Coronary artery (tissue), 2 donors: ENCODE measurements at places on chromosomes 11 and 22.
A peak's percentile ranks its signal among the peaks of the same experiment; 100 is the strongest.

- DNase-seq, result peak; percentile 22
Measured at GRCh38 chr22:48313175-48313830, 1514.4 kb downstream of the BRD1 start.

- no peak for DNase-seq
Measured at GRCh38 chr11:59776210-59777066, 21.3 kb downstream of the STX3 start.

DNA sequence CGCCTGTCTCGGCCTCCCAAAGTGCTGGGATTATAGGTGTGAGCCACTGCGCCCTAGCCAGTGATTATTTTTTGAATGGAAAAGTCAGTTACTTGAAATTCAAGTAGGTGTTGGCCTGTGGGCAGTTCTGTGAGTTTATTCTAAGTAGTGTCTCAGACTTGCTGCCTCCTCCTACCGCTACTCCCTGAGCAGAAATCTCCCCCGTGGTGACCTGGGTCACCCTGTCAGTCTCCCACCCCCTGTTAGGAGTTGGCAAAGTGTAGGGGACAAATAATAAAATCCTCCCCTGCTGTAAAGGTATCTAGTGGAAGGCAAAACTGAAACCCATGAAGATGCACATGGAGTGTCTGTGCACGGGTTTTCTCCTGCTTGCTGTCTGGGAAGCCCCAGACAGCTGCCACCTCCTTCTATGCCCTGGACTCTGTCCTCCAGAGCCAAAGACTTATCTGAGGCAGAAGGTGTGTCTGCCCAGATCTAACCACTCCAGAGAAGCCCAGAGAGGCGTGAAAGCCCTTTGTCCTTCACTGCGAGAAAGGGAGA lies 26.3 kb downstream of the SNAP29 start:
- DNase-seq, result no peak

DNA sequence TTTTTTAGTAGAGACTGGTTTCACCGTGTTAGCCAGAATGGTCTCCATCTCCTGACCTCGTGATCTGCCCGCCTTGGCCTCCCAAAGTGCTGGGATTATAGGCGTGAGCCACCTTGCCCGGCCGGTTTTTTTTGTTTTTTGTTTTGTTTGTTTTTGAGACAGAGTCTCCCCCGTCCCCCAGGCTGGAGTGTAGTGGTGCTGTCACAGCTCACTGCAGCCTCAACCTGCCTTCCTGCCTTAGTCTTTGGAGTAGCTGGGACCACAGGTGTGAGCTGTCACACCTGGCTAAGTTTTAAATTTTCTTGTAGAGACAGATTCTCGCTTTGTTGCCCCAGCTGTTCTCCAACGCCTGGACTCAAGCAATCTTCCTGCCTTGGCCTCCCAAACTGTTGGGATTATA lies 3.2 kb downstream of the PPIL2 start:
- no peak for DNase-seq

- DNase-seq, result no peak
Measured at GRCh38 chr11:115334932-115335788, 169.1 kb downstream of the CADM1 start.

DNA sequence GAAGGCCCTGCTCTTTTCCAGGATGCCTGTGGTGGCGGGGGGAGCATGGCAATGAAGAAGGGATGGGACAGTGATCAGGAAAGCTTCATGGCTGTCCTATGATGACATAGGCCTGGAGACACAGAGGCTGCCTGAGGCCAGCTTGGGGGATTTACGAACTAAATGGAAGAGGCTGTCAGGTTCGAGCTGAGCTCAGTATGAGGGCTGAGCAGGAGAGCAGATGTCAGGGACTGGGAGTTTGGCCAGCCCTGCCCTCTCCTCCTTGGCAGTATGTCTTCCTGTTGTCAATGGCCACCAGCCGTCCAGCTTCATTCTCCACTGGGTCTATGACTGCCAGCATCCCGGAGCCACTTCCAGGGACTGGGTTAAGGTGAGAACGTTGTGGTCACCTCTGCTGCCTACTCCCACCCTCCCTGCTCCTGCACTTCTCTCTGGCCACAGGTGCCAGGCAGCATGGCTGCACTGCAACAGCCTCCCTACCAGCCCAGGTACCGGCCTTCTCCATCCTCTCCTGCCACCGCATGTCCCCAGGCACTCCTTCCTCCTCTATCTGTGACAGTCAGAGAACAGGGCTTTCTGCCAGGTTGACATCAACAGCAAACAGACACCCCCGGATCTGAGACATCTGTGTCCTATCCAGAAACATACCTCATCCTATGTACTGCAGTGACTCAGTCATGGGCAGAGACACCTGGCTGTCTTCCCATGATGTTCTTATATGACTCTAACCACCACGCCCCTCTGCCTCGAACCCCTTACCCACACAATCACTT lies 75.1 kb downstream of the KIRREL3 start:
- DNase-seq, result peak; percentile 38

GRCh38 chr11:58006940-58007339 lies 16.7 kb upstream of the OR9Q1 start:
- DNase-seq, result no peak

- DNase-seq, result peak; percentile 24
Measured at GRCh38 chr11:134592391-134592990, 180.4 kb upstream of the B3GAT1 start.

DNA sequence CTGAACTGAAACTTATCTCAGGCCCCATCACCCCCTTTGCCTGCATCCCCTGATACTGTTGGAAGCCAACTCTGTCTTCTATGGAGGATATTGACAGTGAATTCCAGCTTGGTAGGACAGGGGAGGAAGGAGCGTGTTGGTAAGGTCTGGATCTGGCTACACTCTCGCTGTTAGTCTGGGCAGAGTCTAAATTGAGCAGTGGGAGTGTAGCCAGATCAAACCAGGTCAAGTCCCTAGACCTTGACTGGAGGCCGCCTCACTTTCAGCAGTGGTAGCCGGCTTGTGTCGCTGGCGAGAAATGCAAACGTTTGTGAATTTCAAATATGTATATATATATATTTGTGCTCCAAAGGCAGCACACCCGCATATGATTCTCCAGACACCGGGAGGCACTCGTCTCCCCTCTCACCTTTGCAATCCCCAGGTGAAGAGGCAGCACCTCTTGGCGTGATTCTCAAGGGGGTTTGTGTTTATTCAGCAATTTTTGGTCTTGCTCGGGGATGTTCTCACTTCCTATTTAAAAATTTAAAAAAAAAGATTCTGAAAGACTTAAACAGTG lies 26.7 kb downstream of the DHCR7 start:
- DNase-seq, result no peak

GRCh38 chr11:117734601-117735024 lies 62.4 kb downstream of the DSCAML1 start:
- no peak for DNase-seq

DNA sequence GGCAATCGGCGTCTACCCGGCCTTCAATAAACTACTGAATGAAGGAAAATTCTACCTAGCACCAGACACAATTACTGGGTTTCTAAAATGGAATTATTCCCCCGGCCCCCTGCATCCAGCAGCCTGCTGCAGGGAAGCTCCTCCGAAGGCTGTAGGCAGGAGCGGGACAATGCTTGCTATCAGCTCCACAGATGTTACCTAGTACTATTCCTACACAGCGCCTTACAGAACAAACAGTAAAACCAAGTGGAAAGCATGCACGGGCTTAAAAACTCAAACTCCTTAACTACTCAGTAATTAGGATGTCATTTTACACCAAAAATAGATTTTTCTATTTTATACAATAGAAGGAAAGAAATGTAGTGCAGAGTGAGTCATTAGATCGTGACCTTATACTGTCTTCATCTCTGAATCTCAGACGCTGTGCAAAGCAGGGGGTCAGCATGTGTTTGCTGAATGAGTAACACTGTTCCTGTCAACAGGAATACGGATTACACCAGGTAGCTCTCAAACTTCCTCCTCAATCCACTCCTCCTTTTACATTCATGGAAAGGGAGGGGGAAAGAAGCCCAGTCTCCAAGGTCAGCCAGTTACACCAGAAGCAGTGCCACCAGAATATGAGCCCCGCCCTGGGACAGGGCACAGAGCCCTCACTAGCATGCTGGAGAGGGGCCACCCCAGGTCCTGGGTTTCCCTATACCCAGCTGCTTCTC lies 74.9 kb downstream of the PACSIN2 start:
- no peak for DNase-seq

- DNase-seq, result no peak
Measured at GRCh38 chr11:32434356-32435151, 785 bp downstream of the WT1 start.

GRCh38 chr11:47259232-47259977 lies 1.6 kb downstream of the NR1H3 start:
- DNase-seq, result no peak

- no peak for DNase-seq
Measured at GRCh38 chr11:57490456-57491248, 24.9 kb downstream of the SLC43A1 start.

DNA sequence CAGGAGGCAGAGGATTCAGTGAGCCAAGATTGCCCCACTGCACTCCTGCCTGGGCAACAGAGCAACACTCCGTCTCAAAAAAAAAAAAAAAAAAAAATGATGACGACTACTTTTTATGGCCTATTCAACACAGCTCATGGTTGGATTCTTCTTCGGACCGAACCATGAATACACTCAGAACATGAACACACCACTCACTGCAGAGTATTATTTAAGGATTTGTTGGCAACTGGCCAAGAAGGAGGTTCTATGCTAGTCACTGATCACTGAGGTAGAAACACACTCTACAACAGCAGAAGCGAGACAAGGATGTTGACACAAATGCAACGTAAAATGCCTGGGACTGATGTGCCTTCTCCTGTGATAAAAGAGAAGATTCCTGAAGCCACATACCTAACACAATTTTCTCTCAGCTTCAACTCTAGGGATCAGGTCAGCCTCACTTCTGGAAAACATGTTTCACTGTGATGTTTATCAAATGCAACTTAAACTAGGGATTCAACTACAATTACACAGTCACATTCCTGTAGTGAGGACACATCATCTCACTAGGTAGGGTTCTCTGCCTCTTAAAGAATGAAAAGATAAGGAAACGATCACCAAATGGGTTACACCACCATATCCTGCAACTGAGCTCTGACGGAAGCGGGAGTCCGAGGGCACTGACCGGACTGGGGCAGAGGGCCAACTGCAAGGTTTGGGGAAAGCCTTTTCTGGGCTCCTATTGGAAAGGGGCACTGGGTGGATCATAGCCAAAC lies 82.5 kb downstream of the SGSM3 start:
- DNase-seq, result no peak

- DNase-seq, result no peak
Measured at GRCh38 chr11:109026891-109027489, 362.1 kb downstream of the DDX10 start.

- no peak for DNase-seq
Measured at GRCh38 chr11:81569999-81570398, 1163.7 kb downstream of the FAM181B start.

DNA sequence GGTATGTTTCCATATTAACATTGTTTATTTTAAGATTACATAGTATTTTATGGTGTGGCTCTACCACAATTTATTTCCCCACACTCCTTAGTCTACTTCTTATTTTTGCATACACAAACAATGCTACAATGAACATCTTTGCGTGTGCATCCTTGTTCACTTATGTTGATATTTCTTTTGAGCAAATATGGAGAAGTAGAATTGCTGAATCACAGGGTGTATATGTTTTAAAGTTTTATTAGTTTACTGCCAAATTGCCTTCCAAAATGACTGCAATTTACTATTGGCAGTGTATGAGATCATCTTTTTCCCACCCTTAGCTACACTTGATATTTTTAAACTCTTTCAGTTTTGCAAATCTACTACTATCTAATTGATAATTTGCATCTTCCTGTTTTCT lies 38.7 kb upstream of the FAR1 start:
- DNase-seq, result no peak

- no peak for DNase-seq
Measured at GRCh38 chr11:104306862-104307474, 143.0 kb upstream of the PDGFD start.

DNA sequence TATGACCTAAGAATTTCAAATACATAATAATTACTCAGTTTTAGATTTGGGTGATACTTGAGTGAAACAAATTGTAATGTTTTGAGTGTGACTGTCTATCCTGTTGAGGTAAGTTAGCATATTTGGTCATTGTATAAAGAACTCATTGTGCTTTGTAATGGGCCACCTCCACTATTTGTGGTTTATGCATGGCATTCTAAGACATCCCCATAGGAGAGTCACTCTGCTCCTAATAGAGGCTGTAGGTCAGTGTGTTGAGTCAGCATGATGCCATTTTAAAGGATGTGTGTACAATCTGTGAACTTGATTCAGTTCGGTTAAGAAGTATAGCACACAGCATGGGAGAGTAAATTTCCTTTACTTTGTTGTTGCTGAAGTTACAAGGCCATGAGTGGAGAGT lies 1112.4 kb downstream of the JRKL start:
- DNase-seq, result no peak

- DNase-seq, result no peak
Measured at GRCh38 chr11:3685923-3686322, 14.7 kb upstream of the CHRNA10 start.

DNA sequence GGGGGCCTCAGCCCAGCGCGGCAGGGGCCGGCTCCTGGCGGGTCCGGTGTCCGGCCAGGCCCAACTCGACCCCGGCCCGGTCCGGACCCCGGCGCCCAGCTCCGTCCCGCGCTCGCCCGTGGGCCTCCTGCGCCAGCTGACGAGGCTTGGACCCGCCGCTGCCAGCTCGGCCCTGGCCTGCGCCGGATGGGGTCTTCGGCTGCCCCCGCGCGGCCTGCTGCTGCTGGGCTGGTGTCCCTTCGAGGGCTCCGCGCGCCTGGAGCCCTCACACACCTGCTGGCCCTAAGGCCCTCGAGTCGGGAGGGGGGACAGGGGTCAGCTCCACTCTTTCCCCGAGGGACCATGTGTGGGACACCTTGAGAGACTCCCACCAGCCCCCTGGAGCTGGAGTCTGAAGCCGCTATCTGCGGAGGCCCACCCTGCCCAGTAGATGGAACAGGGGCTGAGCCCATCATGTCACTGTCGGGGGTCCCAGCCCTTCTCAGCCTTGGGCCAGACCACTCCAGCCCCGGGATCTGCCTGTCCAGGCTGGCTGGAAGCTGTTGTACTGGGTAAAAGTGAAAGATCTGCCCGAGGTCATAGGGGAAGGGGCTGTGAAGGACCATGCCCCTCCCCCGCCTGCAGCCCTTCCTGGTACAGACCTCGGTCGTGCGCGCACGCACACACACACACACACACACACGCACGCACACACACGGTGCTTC lies 768 bp upstream of the CDKN1C start:
- no peak for DNase-seq

DNA sequence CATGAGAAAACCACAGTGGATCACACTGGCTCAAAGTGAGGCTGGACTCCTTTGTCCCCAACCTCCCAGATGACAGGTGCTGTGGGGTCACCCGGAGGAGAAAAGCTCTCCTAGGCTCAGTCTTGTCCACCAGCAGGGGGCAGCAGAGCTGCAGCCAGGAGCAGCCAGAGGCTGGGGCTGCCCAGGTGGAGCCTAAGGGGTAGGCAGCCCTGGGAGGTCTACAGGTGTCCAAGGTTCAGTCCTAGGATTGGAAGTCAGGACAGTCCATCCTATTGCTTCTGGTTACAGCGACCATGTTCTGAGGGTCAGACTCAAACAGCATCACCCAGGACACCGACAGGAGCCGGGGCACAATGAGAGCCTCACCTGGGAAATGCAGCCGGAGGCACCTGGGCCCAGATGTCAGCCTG lies 77.6 kb upstream of the IGLL5 start:
- no peak for DNase-seq
